ENCODE measurements at places on chromosomes 2 and 18. TPM values are rescaled to one million over a fixed set of nuclear protein-coding genes. Genes with fewer than 3 reads are reported as not detected.

DNA sequence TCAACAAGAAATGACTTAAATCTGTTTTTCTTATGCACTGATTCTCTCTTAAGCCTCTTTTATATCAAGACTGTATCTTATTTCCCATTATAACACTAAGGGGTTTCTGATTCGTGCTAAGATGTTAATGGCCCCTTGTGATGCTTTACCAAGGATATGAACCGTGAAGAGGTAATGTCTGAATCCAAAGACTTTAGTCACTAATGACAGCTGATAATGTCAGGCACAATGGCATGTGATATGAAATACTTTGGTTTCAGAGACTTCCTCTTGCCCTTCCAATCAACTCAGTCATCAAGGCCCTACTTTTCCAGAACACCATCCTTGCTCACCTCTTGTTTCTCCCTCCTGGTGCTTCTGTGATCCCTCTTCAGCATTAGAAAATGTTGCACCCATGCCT is 262.8 kb downstream of the KCNE4 start:
- no peak overlapping the region for H3K4me3 ChIP-seq
- no peak for DNase-seq
- no peaks in the 10 kb centered on the region for H3K4me1 ChIP-seq
- H3K27ac ChIP-seq: no peak overlapping the region
- H3K27me3 ChIP-seq: no peaks in the 10 kb centered on the region
- H3K36me3 ChIP-seq: no peaks in the 10 kb centered on the region

DNA sequence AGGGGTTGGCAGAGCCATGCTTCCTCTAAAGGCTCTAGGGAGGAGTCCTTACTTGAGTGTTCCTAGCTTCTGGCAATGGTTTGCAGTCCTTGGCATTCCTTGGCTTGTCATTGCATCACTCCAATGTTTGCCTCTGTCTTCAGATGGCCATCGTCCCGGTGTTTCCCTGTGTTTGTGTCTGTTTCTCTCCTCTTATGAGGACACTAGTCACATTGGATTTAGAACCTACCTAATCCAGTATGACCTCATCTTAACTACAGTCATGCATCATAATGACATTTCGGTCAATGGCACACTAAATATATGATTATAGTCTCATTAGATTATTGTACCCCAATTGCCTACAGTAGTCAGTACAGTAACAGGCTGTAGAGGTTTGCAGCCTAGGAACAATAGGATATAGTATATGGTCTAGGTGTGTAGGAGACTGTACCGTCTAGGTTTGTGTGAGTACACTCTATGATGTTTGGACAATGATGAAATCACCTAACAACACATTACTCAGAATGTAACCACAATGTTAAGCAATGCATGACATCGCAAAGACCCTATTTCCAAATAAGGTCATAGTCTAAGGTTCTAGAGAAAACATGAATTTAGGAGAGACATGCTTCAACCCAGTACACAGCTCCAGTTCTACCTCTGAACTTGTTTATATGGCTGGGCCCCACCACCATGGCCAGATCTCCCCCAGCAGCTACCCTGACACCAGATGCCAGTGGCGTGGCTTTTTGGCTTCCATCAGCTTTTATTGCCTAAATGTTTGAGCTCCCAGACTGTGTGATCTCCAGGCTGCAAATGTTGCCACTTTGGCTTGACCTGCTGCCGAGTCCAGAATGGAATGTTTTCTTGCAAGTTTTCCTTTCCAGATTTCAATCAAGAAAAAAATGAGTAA is 22.1 kb downstream of the SRD5A2 start:
- H3K36me3 ChIP-seq: no peaks in the 10 kb centered on the region
- no peak overlapping the region for H3K4me3 ChIP-seq
- no peak for DNase-seq
- no peaks in the 10 kb centered on the region for H3K27me3 ChIP-seq

DNA sequence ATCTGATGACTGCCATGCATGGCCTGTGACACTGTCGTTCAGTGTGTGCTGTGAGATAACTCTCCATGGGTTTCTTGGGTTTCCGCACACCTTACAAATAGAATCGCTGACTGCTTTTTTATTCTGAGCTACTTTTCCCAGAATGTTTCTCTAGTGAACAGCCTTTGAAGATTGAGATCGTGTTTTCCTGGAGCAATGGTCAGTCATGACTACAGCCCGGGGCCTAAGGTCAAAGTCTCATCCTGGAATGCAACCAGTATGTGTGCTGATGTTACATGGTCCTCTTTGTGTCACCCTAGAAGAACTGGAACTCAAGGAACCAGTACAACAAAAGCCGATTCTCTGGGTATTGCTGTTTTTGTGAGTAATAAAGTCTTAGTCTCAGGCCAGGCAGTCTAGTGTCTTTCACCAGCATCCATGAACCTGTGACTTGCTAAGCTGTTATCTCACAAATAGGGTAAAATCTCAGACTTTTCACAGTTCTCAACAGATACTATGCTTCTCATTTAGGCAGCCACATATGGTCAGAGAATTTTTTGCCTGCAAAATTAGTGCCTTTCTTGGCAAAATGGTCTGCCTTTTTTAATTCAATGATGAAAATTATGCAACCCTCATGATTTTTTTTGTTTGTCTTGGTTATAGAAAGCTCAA is 124.9 kb upstream of the PIEZO2 start:
- H3K36me3 ChIP-seq: no peaks in the 10 kb centered on the region
- no peaks in the 10 kb centered on the region for H3K4me1 ChIP-seq
- no peak for DNase-seq
- no peak overlapping the region for H3K27ac ChIP-seq

- H3K27ac ChIP-seq: no peak overlapping the region
- no peak for DNase-seq
- no peaks in the 10 kb centered on the region for H3K4me1 ChIP-seq
- H3K4me3 ChIP-seq: no peak overlapping the region
- no peaks in the 10 kb centered on the region for H3K27me3 ChIP-seq
- no peaks in the 10 kb centered on the region for H3K36me3 ChIP-seq
Observed at GRCh38 chr18:27838225-27838624, 338.7 kb downstream of the CDH2 start.

DCDC2C gene
- total RNA-seq: not detected

CD8B gene
- 3.3 TPM for total RNA-seq

GEN1 gene
- total RNA-seq: 24.2 TPM

All from stomach (tissue), 19 donors.